ENCODE measurements at places on chromosomes 7 and 10. TPM values are rescaled to one million over a fixed set of nuclear protein-coding genes. Genes with fewer than 3 reads are reported as not detected.

GRCh38 chr7:22121702-22122474 is 176.2 kb upstream of the CDCA7L start:
- H3K4me1 ChIP-seq: peaks cover 1% of the 10 kb centered on the region
- no peaks in the 10 kb centered on the region for H3K36me3 ChIP-seq
- no peaks in the 10 kb centered on the region for H3K27me3 ChIP-seq
- H3K4me3 ChIP-seq: no peak overlapping the region
- no peak overlapping the region for H3K27ac ChIP-seq
- DNase-seq: no peak

GRCh38 chr7:1532456-1533254 is 2.2 kb downstream of the MAFK start:
- H3K4me3 ChIP-seq: peak overlapping the region; percentile 19
- H3K36me3 ChIP-seq: no peaks in the 10 kb centered on the region
- H3K4me1 ChIP-seq: no peaks in the 10 kb centered on the region

Gene SPDYE5
- not detected for total RNA-seq

GRCh38 chr10:114308531-114309363 is 69.7 kb downstream of the VWA2 start:
- no peaks in the 10 kb centered on the region for H3K27me3 ChIP-seq
- no peak overlapping the region for H3K4me3 ChIP-seq
- no peak overlapping the region for H3K27ac ChIP-seq

GRCh38 chr7:134307320-134307719 is 9.4 kb downstream of the SLC35B4 start:
- no peak overlapping the region for H3K4me3 ChIP-seq
- H3K36me3 ChIP-seq: peaks cover 3% of the 10 kb centered on the region
- no peaks in the 10 kb centered on the region for H3K4me1 ChIP-seq
- H3K27ac ChIP-seq: no peak overlapping the region
- no peaks in the 10 kb centered on the region for H3K27me3 ChIP-seq
- DNase-seq: no peak

DNA sequence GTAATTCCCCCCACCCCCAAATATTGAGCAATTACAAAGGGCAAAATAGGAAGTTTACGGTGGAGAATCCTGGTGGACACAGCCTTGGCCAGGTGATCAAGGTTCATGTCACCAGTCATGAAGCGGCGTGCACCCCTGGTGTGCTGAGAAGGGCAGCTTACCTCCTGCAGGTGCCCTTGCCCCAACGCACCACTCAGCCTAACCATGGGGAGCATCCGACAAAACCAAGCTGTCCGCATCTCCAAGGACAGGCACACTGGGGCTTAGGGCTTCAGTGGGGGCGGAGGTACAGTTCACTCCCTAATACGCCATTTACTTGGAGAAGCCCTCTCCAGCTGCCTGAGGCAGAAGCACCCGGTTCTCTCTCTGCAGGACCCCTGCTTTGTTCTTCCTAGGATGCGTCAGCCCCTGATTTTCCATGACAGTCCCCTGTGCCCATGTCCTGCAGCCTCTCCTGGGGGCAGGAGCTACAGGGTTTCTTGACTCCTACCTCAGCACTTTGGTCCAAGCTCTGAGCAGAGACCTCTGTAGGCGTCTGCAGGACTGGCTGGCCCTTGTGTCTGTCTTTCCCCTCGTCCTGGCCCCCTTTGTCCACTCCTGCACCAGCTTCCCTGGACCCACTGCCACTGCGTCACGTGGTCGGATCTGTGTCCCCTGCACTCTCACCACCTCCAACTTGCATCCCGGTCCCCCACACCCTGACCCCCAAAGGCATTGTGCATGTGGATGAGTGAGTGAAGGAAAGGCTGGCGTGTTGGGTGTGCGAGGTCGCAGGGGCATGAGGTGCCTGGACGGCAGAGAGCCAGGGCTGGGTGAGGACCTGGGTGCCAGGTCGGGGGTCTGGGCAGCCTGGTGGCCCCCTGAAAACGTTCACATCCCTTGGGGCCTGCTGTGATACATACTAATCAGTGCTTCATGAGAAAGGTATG is 113.7 kb downstream of the LHPP start:
- peak; percentile 59 for DNase-seq
- no peak overlapping the region for H3K4me3 ChIP-seq
- no peaks in the 10 kb centered on the region for H3K36me3 ChIP-seq
- no peaks in the 10 kb centered on the region for H3K27me3 ChIP-seq
- H3K4me1 ChIP-seq: no peaks in the 10 kb centered on the region
- no peak overlapping the region for H3K27ac ChIP-seq

DNA sequence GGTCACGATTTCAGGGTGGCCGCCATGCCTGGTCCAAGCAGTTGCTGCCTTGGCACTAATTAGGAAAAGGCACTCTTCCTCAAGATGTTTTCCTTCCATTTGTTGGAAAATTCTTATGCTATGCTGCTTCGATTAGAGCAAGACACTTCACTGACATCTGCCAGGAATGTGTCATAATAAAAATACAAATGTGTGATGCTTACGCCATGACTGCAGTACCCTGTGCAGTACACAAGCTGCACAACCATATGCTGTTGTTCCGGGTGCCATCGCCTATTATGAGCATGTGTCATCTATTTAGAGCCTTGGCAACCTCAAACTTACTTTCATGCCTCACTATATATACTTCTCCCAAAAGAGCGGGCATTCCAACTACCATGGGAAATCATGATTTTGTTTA is 14.9 kb upstream of the MPP7 start:
- no peaks in the 10 kb centered on the region for H3K27me3 ChIP-seq
- no peak overlapping the region for H3K4me3 ChIP-seq
- no peak for DNase-seq
- H3K27ac ChIP-seq: no peak overlapping the region
- no peaks in the 10 kb centered on the region for H3K36me3 ChIP-seq

Gene FBXL13
- 2.6 TPM for total RNA-seq

DNA sequence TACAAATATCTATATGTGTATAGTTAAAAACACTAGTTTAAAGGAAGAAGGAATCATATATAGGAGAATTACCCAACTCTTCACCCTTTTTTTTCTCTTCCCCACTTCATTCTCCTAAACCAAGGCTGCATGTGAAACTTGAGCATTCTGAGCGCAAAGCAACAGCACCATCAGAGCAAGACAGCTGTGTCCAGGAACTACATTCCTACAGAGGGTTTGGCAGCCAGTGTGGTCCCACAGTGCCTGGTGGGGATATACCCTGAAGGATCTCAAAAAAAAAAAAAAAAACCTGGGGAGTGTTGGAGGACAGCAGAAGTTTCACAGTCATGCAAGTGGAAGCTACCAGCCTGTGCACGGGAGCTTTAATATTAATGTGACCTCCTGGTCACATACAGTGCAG is 310.4 kb downstream of the CTNNA3 start:
- no peak for DNase-seq
- H3K36me3 ChIP-seq: no peaks in the 10 kb centered on the region
- no peak overlapping the region for H3K27ac ChIP-seq

- H3K4me1 ChIP-seq: no peaks in the 10 kb centered on the region
- H3K27ac ChIP-seq: no peak overlapping the region
- H3K27me3 ChIP-seq: no peaks in the 10 kb centered on the region
- DNase-seq: no peak
Measured at GRCh38 chr10:78929541-78929940, 139.2 kb upstream of the ZMIZ1 start.

GRCh38 chr7:41744161-41744560 is 41.3 kb upstream of the INHBA start:
- no peak overlapping the region for H3K27ac ChIP-seq
- no peak overlapping the region for H3K4me3 ChIP-seq
- no peak for DNase-seq
- no peaks in the 10 kb centered on the region for H3K27me3 ChIP-seq
- no peaks in the 10 kb centered on the region for H3K4me1 ChIP-seq
- no peaks in the 10 kb centered on the region for H3K36me3 ChIP-seq

GRCh38 chr7:156764016-156764669 is 123.6 kb downstream of the RNF32 start:
- no peaks in the 10 kb centered on the region for H3K36me3 ChIP-seq
- no peaks in the 10 kb centered on the region for H3K27me3 ChIP-seq
- H3K27ac ChIP-seq: no peak overlapping the region
- no peak overlapping the region for H3K4me3 ChIP-seq

- no peaks in the 10 kb centered on the region for H3K36me3 ChIP-seq
- H3K4me3 ChIP-seq: peak within 1 kb of the TSS; percentile 31
- H3K4me1 ChIP-seq: no peaks in the 10 kb centered on the region
- DNase-seq: peak; percentile 75
- H3K27me3 ChIP-seq: no peaks in the 10 kb centered on the region
Measured at GRCh38 chr7:11831736-11832495, at the start of gene THSD7A. Gene THSD7A, minus strand, starts transcription at chr7:11832198. Its CDS starts 252 bp downstream, at chr7:11831946.

- no peak overlapping the region for H3K27ac ChIP-seq
- no peaks in the 10 kb centered on the region for H3K27me3 ChIP-seq
- no peaks in the 10 kb centered on the region for H3K4me1 ChIP-seq
Measured at GRCh38 chr10:27225011-27225590, 15.5 kb downstream of the ACBD5 start.

DNA sequence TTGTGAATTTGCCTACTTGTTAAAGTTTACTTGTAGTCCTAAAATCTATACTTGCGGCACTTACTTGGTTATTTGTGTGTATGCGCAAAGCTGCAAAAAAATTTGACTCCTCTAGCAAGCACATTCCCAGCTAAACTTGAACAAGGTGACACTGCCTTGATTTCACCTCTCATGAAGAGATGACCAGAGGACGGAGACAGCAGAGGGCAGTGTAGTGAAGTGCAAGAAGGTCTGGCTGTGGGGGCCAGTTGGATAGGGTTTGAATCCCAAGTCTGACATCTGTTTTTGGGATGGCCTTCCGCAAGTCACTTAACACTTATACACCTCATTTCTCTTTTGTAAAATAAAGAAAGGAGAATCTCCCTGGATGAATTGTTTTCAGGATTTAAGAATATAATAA is 15.7 kb downstream of the SLK start:
- H3K36me3 ChIP-seq: no peaks in the 10 kb centered on the region
- no peak for DNase-seq
- H3K4me3 ChIP-seq: no peak overlapping the region
- H3K4me1 ChIP-seq: peaks cover 4% of the 10 kb centered on the region

Gene FAM204A
- 60.5 TPM for total RNA-seq

Gene C1GALT1
- 21.9 TPM for total RNA-seq

All from aorta (tissue), 5 donors.